Fibroblast of the aortic adventitia (primary cell): ENCODE measurements at places on chromosomes 16 and 17. TPM values are rescaled to one million over a fixed set of nuclear protein-coding genes. Genes with fewer than 3 reads are reported as not detected.

Gene ST6GALNAC2
- total RNA-seq = 0.63 TPM in 1 of 2 replicates, not detected in the other

Gene HS3ST2
- total RNA-seq = not detected in 2 replicates

Gene NEUROD2
- not detected in 2 replicates for total RNA-seq

GRCh38 chr17:74123866-74124444, 79.5 kb upstream of the RPL38 start:
- DNase-seq = no peak

GRCh38 chr16:72536723-72537435, 364.9 kb upstream of the PMFBP1 start:
- peak; percentile 59 for DNase-seq

DNA sequence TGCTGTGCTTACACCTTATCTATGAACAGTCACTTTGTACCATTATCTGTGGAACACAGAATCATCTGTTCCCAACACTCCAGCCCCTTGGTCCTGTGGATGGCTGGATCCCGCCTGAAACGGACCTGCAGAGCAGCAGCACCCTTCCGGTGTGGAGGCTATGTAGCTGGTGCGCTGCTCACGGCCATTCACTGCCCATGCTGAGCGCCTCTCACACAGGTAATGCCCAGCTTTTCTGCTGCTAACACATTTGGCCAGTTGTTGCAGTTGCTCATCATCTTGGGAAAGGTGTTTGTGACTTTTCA, 11.4 kb upstream of the PLK1 start:
- DNase-seq = no peak

Gene SAMD14
- total RNA-seq = 1.6 and 5.1 TPM in 2 replicates
